Activated T-cell treated with anti-CD3 and anti-CD28 coated beads, Interleukin-2, amount 50 U/mL, for 4 hours (primary cell): ENCODE measurements at places on chromosomes 3 and 15. TPM values are rescaled to one million over a fixed set of nuclear protein-coding genes. Genes with fewer than 3 reads are reported as not detected.

DNA sequence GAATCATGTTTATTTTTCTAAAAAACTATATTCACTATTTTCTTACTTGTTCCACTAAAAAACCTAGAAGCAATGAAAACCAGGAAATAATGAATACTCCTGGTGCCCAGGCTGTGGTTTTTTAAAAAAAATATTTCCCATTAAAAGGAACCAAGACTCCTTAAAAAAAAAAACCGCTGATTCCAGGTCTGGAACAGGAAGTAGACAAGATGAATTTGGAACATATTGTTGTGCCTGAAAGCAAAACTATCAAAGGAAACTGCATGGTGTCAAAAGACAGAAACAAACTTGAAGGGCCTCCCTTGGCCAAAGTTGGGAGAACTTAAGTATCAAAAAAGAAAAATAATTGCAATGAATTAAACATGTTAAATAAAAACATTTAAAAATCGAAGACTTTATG is 245.3 kb upstream of the P2RY1 start:
- DNase-seq, result no peak

SLC24A5 gene
- not detected for total RNA-seq

CNTN3 gene
- not detected for total RNA-seq

- DNase-seq, result peak; percentile 17
Measured at GRCh38 chr3:42387802-42388651, 22.4 kb downstream of the LYZL4 start.

UBA7 gene
- 28.7 TPM for total RNA-seq

GRCh38 chr3:46356909-46357308 is 3.0 kb downstream of the CCR2 start:
- no peak for DNase-seq

- DNase-seq, result no peak
Measured at GRCh38 chr3:102004561-102004960, 155.2 kb downstream of the NFKBIZ start.

GRCh38 chr3:161508852-161509477 is 12.4 kb downstream of the OTOL1 start:
- DNase-seq, result no peak

TMEM40 gene
- total RNA-seq, result not detected

DNA sequence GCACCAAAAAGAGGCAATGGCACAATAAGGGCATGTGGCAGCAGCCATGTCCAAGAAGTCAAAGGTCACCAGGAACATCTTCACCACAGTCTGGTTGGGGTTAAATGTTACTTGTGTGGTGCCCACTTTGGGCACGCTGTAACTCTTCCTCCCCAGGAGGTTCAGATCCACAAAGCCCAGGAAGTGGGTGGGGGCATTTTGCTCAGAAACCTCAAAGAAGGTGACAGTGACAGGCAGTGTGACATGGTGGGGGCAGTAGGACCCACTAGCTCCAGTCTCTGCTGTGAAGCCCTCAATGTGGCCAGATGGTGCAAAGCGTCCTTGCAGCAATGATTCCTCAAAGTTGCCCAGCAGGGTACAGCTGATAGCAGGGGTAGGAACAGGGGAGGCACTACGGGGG is 5.8 kb downstream of the ZNF80 start:
- DNase-seq, result peak; percentile 40

DNA sequence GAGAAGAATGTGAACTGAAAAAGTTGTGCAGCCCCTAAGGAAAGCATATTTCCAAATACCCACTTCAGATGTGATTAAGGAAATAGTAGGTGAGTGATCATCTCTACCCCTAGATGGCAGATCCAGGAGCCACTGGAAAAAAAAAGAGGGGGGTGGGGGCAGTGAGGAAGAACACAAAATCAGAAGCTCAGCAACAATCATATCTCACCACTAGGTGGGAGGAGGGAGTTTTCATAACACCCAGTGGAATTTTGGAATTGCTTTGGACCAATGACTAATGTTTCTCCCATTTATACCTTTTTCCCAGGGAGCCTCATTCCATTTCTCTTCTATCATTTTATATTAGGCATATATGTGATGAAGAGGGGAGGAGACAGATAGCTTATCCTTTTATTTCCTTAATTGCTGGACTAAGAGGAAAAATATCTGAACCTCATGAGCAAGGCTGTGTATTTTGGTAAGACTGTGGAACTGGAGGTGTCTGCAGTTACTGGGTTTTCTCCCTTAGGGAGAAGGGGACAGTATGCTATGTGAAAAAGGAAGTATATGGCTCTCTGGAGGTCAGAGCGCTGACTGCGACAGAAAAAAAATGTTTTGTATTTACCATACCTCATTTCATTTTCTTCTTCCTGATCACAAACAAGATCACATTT is 363.4 kb downstream of the GAP43 start:
- DNase-seq, result no peak

SLITRK3 gene
- total RNA-seq, result not detected

DNA sequence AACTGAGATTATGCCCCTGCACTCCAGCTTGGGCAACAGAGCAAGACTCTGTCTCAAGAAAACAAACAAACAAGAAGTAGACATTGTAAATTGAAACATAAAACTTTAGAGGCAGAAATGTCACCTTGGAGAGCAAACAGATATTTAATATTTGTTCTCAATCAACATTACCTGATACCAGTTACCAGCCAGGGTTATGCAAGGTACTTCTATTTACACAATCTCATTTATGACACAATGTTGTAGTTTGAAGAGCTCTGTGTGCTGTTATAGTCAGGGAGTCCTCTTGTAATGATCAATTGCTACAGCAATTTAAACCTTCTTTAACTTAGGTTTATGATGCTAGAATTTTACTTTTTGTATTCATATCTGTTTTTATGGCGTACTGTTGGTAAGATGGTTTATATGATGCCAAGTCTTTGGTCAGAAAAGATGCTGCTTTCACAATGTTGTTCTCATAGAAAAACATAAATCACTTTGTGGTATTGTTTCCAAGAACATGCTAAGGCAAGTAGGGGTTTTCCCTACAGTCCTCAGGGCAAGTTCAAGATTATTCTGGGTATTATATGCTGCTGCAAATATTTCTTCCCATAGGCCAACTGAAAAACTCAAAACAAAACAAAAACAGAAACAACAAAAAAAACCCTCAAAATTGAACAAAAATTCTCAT is 173.5 kb downstream of the TNIK start:
- no peak for DNase-seq

DET1 gene
- total RNA-seq, result 0.98 TPM

DNA sequence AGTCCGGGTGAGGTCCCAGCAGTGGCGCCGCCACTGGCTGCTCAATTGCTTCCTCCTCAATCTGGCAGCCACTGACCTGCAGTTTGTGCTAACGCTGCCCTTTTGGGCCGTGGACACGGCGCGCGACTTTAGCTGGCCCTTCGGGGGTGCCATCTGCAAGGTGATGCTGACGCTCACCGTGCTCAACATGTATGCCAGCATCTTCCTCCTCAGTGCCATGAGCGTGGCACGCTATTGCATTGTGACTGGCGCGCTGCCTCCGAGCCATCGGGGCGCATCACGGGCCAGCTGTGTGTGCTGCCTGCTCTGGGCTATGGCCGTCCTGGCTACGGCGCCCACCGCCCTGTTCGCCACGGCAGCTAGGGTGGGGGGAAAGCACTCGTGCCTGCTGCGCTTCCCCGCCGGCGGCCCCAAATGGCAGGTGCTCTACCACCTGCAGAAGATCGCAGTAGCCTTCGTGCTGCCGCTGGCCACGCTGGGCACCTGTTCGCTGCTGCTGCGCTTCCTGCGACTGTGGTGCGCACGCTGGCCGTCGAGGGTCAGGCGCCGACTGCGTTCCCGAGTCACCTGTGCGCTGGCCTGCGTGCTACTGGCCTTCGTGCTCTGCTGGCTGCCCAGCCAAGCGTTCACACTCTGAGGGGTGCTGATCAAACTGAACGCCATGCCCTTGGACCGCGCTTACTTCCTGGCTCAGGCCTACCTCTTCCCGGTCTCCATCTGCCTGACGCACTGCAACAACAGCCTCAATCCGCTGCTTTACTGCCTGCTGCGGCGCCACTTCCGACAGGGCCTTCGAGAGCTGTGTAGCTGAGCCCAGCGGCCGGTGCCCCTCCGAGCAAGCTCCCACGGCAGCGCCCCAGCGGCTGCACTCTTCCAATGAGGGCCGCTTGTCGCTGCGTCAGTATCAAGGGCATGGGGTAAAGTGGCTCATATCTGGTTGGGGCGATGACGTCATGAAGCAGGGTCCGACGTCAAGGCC is 20.3 kb upstream of the ADAMTS7 start:
- no peak for DNase-seq

ARID3B gene
- 23.0 TPM for total RNA-seq

GOLGA6A gene
- not detected for total RNA-seq

DNA sequence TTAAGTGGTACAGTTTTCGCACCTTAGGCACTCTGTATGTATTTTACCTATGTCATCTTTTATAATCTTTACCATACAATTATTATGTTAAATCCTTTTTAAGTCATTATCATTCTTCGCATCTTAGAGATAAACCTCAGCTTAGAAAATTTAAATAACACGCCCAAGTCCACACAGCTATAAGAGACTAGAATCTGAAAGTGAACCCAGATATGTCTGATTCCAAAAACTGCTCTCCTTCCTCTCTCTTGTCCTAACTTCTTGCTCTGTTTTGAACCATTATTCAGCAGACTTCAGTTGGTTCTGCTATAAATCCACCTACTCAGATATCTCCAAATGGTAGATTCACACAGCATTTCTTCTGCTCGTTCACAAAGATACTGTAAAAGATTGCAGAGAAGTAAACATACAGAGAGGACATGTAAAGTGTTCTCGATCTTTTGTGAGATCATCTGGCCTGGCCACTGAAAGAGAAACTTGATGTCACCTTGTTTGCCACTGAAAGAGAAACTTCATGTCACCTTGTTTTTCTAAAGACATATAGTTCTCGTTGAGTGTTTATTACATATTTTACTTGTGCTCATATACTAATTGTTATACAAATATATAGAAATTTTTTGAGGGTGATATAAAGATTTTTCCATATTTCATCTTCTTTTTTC is 533.2 kb downstream of the GRM7 start:
- no peak for DNase-seq

GRCh38 chr3:146218880-146219866 is 31.7 kb downstream of the PLSCR4 start:
- peak; percentile 33 for DNase-seq

DNA sequence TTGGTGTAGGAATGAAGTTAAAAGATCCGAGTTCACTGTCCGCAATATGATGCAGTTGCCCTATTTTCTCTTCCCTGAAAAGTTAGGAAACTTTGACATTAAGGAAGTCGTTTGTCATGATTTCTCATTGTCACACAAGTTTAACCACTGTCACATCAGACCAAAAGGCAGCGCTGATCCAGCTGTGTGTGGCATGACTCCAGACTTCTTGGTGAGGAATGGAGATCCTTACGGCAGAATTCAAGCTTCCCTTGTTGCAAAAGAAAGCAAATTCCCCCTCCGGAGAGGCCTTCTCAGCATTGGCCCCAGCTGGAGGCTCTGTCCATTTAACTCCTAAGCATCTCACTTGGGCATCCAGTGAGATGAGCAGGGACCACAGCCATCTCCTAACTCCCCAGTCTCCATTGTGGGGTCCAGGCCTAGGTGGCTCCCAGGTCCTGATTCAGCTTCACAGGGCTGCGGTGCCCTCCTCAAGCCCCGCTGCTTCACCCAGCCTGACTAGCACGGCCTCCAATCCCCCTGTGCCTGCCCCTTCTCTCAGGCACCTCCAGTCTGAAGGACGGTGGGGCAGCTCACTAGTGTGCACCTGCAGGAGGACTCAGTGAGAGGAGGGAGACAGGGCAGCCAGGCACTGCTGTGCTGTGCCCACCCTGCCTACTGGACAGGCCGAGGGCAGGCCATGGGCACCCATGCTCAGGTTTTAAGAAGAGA is 159.5 kb downstream of the CHSY1 start:
- DNase-seq, result no peak

- no peak for DNase-seq
Measured at GRCh38 chr3:139304383-139304782, 39.4 kb upstream of the MRPS22 start.

STX19 gene
- total RNA-seq, result not detected

DNA sequence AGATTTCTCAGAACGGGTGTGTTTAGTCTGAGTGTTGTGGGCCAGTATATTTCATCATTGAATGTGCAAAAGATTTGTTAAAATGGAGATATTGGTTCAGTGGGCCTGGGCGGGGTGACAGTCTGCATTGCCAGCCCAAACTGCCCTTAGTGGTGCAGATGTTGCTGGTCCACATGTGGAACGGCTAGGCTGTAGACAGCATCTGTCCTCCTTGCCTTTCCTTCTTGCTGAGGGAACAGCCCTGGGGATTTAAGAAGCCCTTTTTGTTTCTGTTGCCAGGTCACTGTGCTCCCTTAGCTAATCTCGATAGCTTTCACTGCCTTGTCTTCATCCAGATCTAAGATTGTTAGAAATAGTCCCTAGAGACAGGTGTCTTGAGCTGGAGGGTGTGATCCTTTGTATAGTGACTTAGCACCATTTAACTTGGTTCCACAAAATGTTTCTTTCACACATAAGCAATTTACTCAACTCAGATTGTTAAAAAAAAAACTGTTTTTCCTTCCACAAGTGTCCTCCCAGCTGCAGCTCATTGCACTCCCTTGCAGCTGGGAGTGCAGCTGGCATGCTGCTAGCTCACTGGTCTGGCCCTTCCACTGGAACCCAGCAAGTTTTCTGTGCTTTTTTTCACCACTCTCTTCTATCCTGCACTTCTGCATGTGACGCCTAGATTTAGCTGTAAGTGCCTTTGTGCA is 37.5 kb downstream of the GAP43 start:
- DNase-seq, result no peak

DNA sequence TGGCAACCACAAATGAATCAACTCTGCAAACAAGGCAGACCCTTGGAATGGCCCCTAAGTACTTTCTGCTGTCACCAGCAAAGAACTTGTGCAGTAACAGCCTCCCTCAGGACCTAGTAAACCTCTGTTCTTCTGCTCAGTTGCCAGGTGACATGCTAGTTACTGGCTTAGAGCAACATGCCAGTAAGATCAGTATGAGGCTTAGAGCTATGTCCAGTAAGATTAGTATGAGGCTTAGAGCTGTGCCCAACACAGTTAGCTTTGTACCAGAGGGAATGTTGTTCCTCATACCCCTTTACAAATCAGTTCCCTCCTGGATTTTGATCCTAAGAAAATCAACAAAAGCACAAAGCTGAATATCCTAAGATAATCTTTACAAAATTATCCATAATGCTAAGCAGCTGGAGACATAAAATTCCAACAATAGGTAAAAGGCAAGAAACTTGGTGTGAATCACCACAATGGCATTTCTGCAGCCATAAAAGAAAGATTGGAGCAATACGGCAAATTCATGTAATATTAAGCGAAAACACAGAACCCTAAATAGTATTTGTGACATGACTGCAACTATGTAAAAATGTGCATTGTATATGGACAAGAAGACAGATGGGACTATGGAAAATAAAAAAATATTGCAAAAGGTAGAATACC is 107.3 kb upstream of the LPP start:
- no peak for DNase-seq

CEMIP gene
- 0.30 TPM for total RNA-seq

CPEB1 gene
- total RNA-seq, result 1.2 TPM
